Activated CD4-positive, CD25-positive, alpha-beta regulatory T cell treated with anti-CD3 and anti-CD28 coated beads, Interleukin-2, amount 50 U/mL, for 16 hours (primary cell): ENCODE measurements at places on chromosomes 2 and 18.

DNA sequence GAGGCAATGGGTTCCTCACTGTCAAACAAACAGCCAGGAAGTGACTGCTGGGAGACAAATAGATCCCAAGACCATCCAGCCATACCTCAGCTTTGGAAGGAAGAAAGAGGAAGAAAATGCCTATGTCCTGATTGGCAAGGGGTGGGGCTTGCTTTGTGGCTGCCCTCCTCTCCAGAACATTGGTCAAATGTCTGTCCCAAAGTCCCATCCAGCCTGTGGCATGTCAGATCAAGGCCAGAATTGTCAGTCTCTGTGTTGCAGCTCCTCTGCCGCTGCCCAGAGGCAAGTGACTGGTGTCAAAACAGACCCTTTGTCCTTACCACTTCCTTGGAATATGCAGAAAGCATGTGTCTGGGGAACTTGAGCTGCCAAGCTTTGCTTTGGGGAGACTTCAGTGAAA is 63.0 kb upstream of the SMAD2 start:
- DNase-seq = no peak

GRCh38 chr2:205836477-205837221 is 154.3 kb downstream of the NRP2 start:
- no peak for DNase-seq

DNA sequence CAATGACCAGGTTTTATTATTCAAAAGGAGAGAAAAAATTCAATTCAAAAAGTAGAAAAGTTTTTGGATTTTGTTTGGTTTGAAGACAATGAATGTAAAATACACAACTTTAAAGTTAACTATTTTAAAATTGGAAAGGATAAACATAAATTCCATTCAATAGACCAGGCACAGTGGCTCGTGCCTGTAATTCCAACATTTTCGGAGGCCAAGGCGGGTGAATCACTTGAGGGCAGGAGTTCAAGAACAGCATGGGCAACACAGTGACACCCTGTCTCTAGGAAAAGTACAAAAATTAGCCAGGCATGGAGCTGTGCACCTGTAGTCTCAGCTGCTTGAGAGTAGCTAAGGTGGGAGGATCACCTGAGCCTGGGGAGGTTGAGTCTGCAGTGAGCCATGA is 54.7 kb downstream of the SCN9A start:
- DNase-seq = no peak

GRCh38 chr2:218722876-218723785 is 12.5 kb downstream of the TTLL4 start:
- DNase-seq = no peak

- no peak for DNase-seq
These were observed 52.7 kb downstream of the ABCB11 start for GRCh38 chr2:168978461-168978861.

GRCh38 chr18:31578126-31578525 is 13.6 kb upstream of the TTR start:
- DNase-seq = no peak
